Activated CD4-positive, alpha-beta T cell treated with anti-CD3 and anti-CD28 coated beads for 36 hours (primary cell): ENCODE measurements at places on chromosomes 16 and 17.

DNA sequence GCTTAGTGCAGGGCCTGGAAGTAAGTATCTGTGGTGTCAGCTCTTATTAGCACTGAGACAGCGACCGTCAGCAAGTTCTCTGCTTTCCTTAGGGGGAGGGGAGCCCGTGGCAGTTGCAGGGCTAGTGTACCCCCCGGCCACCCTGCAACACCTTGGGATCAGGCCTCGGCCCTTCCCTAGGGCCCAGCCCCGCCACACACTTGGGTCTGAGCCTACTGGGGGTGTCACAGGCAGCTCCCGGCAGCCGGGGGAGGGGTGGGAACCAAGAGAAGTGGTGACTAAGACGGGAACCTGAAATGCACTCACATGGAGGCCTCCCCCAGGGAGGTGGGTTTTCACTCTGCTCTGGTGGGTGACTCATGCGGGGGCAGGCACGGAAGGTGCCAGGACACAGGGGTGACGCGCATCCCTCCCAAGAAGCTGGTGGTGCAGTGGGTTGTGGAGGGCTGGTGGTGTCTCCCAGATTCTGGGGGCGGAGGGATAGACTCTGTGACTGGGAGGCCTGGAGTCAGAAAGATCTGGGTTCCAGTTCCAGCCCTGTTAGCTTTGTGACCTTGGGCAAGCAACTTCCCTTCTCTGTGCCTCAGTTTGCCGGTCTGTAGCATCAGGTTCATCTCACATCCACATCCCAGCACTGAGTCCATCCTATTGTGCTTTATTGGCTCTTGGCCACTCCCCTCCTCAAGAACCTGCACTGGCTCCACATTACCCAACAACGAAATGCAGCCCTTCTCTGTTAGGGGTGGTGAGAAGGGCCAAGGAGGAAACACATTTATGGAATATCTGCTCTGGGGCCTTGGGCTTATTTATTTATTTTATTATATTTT, 44.5 kb downstream of the LAT start:
- DNase-seq: peak; percentile 96

- no peak for DNase-seq
Observed at GRCh38 chr17:2795441-2796163, 636 bp upstream of the RAP1GAP2 start.

DNA sequence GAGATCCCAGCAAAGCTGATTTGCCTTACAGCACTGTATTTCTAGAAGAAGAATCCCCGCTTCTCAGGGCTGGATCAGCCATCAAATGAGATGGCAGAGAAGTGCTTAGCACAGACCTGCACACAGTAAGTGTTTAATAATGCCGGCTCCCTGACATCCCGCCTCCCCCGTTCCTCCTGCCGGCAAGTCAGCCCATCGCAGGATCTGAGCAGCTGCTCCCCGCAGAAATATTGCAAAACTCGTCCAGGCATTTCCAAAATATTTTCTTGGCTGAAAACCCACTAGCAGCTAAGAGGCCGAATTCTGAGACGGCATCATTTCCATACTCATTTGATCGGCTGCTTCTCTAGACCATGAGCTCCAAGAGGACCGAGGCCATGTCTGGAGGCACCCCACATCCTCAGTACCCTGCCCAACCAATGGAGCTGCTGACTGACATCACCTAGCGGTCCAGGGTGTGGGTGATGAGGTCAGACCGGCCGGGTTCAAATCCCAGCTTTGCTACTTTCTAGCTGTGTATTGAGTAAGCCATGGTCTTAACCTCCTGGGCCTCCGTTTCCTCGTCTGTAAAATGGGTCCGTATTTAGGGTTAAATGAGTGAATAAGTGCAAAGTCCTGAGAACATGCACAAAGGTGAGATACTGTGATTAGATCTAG, 251.5 kb downstream of the KATNIP start:
- DNase-seq: no peak

- DNase-seq: no peak
Observed at GRCh38 chr17:43220511-43221125, 7.8 kb downstream of the CCDC200 start.

- no peak for DNase-seq
Observed at GRCh38 chr17:74610108-74610507, 13.4 kb downstream of the CD300E start.

DNA sequence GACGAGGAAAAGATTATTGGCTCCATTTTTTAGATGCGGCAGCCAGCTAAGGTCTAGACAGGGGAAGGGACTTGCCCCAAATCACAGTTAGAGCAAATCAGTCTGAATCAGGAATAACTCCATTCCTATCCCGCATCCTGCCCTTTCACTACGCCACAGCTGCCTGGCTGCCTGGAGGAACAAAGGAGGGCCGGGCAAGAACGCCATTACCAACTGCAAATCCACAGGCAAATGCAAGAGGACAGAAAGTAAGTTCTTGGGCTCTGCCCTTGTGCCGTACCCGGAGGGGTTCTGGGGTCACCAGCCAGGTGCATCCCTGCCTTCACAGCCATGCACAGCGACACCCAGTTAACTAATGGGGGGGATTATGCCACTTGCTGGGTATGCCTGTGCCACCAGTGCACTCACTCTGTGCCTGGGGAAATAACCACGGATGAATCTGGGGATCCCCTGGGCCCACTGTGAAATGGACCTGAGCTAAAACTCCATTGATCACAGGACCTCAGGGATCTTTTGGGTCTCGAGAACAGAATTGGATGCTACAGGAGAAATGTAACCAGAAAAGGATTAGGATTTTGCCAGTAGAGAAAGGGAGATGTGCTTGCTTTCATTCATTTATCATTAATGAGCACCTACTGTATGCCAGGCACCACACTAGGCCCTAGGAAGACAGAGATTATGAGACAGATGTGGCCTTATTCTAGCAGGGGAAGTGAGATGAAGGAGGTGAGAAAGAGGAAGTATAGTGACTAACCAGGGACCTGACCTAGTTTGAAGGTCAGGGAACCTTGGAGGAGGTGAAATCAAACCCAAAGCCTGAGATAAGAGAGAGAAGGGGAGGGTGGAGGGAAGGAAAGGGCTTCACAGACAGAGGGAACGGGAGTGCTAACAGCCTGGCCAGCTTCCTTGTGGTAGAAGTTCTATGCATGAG, 17.7 kb downstream of the BCL7C start:
- peak; percentile 36 for DNase-seq

- DNase-seq: no peak
Observed at GRCh38 chr16:56363181-56363716, 62.1 kb downstream of the AMFR start.

DNA sequence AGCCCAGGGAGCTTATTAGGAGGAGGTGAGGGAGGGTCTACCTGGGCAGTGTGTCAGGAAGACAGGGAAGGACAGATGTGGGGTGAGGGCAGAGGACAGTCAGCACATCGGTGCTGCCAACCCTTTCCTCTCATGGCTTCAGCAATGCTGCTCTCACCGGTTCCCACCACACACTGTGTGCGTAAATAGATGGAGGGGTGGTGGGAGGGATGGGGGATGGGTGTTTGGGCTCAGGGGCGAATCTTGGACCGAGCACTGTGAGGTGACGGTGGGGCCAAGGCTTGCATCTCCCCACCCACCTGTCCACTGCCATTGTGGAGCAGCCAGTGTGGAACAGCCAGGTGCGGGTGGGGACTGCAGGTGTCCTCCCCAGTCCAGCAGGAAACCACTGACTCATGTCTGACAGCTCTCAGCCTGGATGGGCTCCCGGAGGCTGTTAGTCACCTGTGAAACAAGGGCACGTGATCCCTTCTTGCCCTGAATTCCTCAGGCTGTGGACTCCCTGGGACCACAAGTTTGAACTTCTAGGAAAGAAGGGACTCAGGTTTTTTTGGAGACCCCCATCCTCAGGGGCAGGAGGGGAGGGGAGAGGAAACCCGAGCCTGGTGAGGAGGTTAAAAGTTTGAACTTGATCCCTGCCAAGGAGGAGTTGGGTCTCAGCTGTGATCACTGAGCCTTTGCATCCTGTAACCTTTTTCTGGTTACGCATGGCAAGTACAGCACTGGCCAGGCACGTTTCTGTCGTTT, 42.7 kb upstream of the SMPD3 start:
- no peak for DNase-seq
